ENCODE measurements at places on chromosomes 2 and 18. TPM values are rescaled to one million over a fixed set of nuclear protein-coding genes. Genes with fewer than 3 reads are reported as not detected.

The EPHA4 gene
- total RNA-seq: 10.1 TPM

The SPP2 gene
- total RNA-seq: not detected

The RBM43 gene
- 2.0 TPM for total RNA-seq

The MROH2A gene
- total RNA-seq: not detected

The COBLL1 gene
- total RNA-seq: 14.6 TPM

The IL36A gene
- not detected for total RNA-seq

The IL1RL1 gene
- 0.56 TPM for total RNA-seq

The FAM237A gene
- total RNA-seq: not detected

The SLC9A2 gene
- 0.07 TPM for total RNA-seq

The TMEM198 gene
- total RNA-seq: 0.93 TPM

The MEP1B gene
- not detected for total RNA-seq

The ARL6IP6 gene
- 41.5 TPM for total RNA-seq

The GALNT3 gene
- total RNA-seq: 46.2 TPM

The RBM45 gene
- total RNA-seq: 9.5 TPM

The SEMA4C gene
- total RNA-seq: 16.6 TPM

The TUBA4B gene
- total RNA-seq: not detected

The KIF1A gene
- not detected for total RNA-seq

The GALR1 gene
- total RNA-seq: not detected

The PROM2 gene
- total RNA-seq: 53.7 TPM

The IL36G gene
- 15.7 TPM for total RNA-seq

The SLC16A14 gene
- 2.4 TPM for total RNA-seq

The SCN1A gene
- not detected for total RNA-seq

The RAD51AP2 gene
- total RNA-seq: 0.14 TPM

The SKOR2 gene
- not detected for total RNA-seq

The EFEMP1 gene
- total RNA-seq: 233 TPM

The DUSP28 gene
- 3.7 TPM for total RNA-seq

The CXCR1 gene
- total RNA-seq: not detected

The TGIF1 gene
- total RNA-seq: 96.2 TPM

The ST6GAL2 gene
- total RNA-seq: 0.23 TPM

The EML6 gene
- total RNA-seq: 0.42 TPM

The ALPP gene
- not detected for total RNA-seq

The FOXI3 gene
- total RNA-seq: not detected

The GPR39 gene
- total RNA-seq: 10.9 TPM

The HAUS1 gene
- 77.1 TPM for total RNA-seq

The MAPRE2 gene
- 7.1 TPM for total RNA-seq

Measured in airway epithelial cell (primary cell).